ENCODE measurements at places on chromosomes 11 and 22.

- no peaks in the 10 kb centered on the region for H3K27me3 ChIP-seq
- H3K36me3 ChIP-seq: peaks cover 49% of the 10 kb centered on the region
- H3K4me1 ChIP-seq: no peaks in the 10 kb centered on the region
- no peak overlapping the region for H3K27ac ChIP-seq
- no peak for DNase-seq
Measured at GRCh38 chr22:29925402-29925801, 42.4 kb downstream of the MTMR3 start.

DNA sequence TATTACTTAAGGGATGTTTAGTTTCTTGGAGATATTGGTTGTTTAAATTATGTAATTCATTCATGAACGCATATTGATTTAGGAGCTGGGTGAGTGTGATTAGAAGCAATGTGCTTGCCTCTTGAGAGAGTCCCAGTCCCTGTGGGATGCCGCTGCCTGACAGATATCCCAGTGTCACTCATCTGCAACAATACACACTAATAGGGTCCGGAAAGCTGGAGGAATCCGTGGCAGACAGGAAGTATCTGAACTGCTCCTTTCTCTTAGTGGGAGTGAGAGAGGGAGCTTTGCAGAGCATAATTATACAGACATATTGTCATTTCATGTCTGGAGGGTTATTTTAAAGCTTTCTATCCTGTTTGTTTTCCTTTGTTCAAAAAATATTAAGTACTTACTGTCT is 17.4 kb downstream of the AMOTL1 start:
- H3K27me3 ChIP-seq: no peaks in the 10 kb centered on the region
- H3K36me3 ChIP-seq: peaks cover 22% of the 10 kb centered on the region
- no peak overlapping the region for H3K4me3 ChIP-seq
- peak overlapping the region; percentile 75 for H3K27ac ChIP-seq
- no peak for DNase-seq

DNA sequence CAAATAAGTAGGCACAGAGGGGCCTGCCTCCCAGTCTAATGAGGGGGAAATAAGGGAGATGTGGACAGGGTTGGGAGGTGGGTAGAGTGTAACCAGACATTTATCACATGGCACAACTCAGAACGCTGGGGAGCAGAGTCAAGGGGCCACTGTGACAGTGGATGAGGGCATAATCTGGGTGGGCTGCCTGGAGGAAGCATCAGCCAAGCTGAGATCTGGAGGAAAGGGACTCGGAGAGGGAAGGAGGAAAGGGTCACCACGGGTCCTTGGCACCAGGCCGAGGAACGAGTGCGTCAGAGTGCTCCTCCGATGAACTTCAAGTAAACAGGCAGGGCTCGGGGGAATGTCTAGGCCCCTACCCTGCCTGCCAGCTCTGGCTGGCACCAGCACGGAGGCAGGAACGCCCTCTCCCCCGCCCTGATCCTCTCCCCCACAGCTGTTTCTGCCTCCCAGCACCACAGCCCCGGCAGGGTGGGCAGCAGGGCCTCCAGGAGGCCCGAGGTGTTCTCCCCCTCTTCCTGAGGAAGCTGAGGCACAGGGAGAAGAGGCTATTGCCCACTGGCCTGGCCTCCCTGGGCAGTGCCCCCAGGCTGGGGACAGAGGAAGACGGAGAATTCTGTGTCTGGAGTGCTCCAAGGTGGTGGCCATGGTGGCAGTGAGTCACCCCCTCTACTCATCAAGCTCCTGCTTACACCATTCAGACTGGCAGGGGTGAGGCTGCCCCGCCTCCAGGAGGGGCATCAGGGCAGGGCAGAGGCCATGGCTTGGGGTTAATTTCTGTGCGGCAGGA is 4.2 kb downstream of the ALDH3B1 start:
- DNase-seq: no peak
- no peak overlapping the region for H3K27ac ChIP-seq
- no peak overlapping the region for H3K4me3 ChIP-seq
- no peaks in the 10 kb centered on the region for H3K27me3 ChIP-seq

DNA sequence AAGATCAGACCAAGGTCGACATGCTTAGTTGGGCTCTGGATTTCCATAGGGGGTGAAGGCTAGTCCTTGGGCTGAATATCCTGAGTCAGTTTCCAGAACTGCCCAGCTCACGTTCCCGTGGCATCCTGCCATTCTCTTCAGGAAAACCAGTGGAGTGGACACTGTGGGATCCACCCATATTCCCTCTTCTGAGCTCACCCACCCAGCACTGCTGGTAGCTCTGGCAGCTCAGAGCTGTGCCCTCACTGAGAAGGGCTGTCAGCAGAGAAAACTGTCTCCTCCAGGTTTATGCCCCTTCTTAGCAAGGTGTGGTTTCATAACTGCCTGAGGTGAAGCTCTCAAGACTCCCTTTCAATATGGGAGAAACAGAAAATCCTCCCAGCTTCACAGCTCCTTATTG is 111.7 kb downstream of the GGTLC2 start:
- H3K27me3 ChIP-seq: peaks cover 31% of the 10 kb centered on the region
- no peaks in the 10 kb centered on the region for H3K36me3 ChIP-seq
- no peaks in the 10 kb centered on the region for H3K4me1 ChIP-seq
- H3K27ac ChIP-seq: no peak overlapping the region
- DNase-seq: no peak

- H3K4me1 ChIP-seq: peaks cover 57% of the 10 kb centered on the region
- H3K36me3 ChIP-seq: no peaks in the 10 kb centered on the region
- H3K27ac ChIP-seq: no peak overlapping the region
- no peak overlapping the region for H3K4me3 ChIP-seq
- H3K27me3 ChIP-seq: peaks cover 40% of the 10 kb centered on the region
Measured at GRCh38 chr11:61592176-61592575, 11.3 kb upstream of the SYT7 start.

DNA sequence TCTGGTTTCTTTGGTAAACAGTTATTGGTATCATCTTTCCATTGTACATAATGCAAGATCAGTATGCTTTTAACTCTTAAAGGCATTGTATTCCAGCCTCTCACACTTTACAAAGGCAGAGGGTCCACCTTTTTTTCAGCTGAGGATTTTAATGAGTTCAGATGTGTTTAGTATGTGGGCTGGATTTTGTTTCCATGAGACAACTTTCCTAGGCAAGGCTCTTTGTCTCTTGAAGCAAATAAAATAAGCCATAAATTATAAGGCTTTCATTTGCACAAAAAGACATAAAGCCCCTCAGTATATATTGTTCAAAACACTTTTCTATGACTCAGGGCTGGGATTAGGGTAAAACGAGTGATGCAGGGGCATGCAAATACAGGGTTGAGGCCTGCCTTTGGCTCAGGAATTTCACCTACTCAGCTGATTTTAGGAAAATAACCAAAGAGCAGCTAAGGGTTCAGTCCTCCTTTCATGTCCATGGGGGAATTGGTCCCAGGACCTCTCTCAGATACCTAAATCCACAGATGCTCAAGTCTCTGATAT is 7.6 kb downstream of the MMP20 start:
- no peak for DNase-seq
- H3K36me3 ChIP-seq: no peaks in the 10 kb centered on the region
- no peak overlapping the region for H3K4me3 ChIP-seq

DNA sequence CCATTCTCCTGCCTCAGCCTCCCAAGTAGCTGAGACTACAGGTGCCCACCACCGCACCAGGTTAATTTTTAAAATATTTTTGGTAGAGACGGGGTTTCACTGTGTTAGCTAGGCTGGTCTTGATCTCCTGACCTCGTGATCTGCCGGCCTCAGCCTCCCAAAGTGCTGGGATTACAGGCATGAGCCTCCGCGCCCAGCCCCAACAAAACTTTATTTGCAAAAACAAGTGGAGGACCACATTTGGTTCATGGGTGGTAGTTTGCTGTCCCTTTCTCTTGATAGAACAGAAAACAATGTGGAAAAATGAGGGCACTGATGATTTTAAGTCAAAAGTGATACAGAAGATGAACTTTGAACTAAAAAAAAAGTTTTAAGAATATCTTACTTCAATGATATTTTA is 121.8 kb upstream of the SERPIND1 start:
- H3K4me3 ChIP-seq: no peak overlapping the region
- H3K36me3 ChIP-seq: no peaks in the 10 kb centered on the region
- no peaks in the 10 kb centered on the region for H3K4me1 ChIP-seq
- peaks cover 20% of the 10 kb centered on the region for H3K27me3 ChIP-seq
- no peak overlapping the region for H3K27ac ChIP-seq
- no peak for DNase-seq

GRCh38 chr22:17120281-17120680 is 879 bp downstream of the TMEM121B start:
- peak; percentile 95 for DNase-seq
- no peak overlapping the region for H3K27ac ChIP-seq
- peaks cover 44% of the 10 kb centered on the region for H3K27me3 ChIP-seq
- peaks cover 12% of the 10 kb centered on the region for H3K4me1 ChIP-seq

GRCh38 chr11:26618441-26618840 is 46.4 kb upstream of the MUC15 start:
- no peaks in the 10 kb centered on the region for H3K27me3 ChIP-seq
- no peaks in the 10 kb centered on the region for H3K36me3 ChIP-seq
- H3K27ac ChIP-seq: peak overlapping the region; percentile 4
- no peak for DNase-seq
- peaks cover 6% of the 10 kb centered on the region for H3K4me1 ChIP-seq

GRCh38 chr11:62487136-62487535 is 59.5 kb downstream of the AHNAK start:
- no peak overlapping the region for H3K4me3 ChIP-seq
- H3K36me3 ChIP-seq: no peaks in the 10 kb centered on the region
- H3K4me1 ChIP-seq: peaks cover 37% of the 10 kb centered on the region
- peak overlapping the region; percentile 58 for H3K27ac ChIP-seq
- peaks cover 3% of the 10 kb centered on the region for H3K27me3 ChIP-seq

- H3K36me3 ChIP-seq: peaks cover 57% of the 10 kb centered on the region
- no peak overlapping the region for H3K4me3 ChIP-seq
- H3K27me3 ChIP-seq: no peaks in the 10 kb centered on the region
- H3K4me1 ChIP-seq: peaks cover 21% of the 10 kb centered on the region
Measured at GRCh38 chr11:121063728-121064127, 37.3 kb upstream of the TECTA start.

DNA sequence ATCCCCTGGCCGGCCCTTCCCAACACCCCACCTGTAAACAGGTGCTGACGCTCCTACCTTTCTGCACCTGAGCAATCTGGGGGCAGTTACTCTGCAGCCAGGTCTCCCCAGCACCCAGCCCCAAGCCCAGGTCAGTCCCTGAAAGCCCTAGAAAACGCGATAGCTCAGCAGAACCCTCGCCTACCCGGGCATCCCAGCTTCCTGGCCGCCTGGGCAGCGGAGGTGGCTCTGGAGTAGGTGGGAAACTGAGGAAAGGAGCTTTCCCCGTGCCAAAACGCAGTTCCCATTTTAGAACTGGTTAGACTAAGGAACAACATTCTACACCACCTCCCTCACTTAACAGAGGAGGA is 445 bp downstream of the SYTL2 start:
- peaks cover 63% of the 10 kb centered on the region for H3K27me3 ChIP-seq
- H3K4me3 ChIP-seq: peak overlapping the region; percentile 81
- no peak overlapping the region for H3K27ac ChIP-seq
- DNase-seq: peak; percentile 7
- peaks cover 25% of the 10 kb centered on the region for H3K4me1 ChIP-seq
- H3K36me3 ChIP-seq: no peaks in the 10 kb centered on the region

GRCh38 chr11:103978616-103979595 is 57.5 kb upstream of the DDI1 start:
- no peaks in the 10 kb centered on the region for H3K27me3 ChIP-seq
- no peaks in the 10 kb centered on the region for H3K36me3 ChIP-seq
- H3K4me1 ChIP-seq: no peaks in the 10 kb centered on the region
- H3K4me3 ChIP-seq: no peak overlapping the region

- H3K4me1 ChIP-seq: no peaks in the 10 kb centered on the region
- H3K36me3 ChIP-seq: no peaks in the 10 kb centered on the region
- DNase-seq: no peak
- peak overlapping the region; percentile 34 for H3K27ac ChIP-seq
- H3K4me3 ChIP-seq: no peak overlapping the region
Measured at GRCh38 chr11:56885177-56885576, 103.5 kb upstream of the OR5AK2 start.

DNA sequence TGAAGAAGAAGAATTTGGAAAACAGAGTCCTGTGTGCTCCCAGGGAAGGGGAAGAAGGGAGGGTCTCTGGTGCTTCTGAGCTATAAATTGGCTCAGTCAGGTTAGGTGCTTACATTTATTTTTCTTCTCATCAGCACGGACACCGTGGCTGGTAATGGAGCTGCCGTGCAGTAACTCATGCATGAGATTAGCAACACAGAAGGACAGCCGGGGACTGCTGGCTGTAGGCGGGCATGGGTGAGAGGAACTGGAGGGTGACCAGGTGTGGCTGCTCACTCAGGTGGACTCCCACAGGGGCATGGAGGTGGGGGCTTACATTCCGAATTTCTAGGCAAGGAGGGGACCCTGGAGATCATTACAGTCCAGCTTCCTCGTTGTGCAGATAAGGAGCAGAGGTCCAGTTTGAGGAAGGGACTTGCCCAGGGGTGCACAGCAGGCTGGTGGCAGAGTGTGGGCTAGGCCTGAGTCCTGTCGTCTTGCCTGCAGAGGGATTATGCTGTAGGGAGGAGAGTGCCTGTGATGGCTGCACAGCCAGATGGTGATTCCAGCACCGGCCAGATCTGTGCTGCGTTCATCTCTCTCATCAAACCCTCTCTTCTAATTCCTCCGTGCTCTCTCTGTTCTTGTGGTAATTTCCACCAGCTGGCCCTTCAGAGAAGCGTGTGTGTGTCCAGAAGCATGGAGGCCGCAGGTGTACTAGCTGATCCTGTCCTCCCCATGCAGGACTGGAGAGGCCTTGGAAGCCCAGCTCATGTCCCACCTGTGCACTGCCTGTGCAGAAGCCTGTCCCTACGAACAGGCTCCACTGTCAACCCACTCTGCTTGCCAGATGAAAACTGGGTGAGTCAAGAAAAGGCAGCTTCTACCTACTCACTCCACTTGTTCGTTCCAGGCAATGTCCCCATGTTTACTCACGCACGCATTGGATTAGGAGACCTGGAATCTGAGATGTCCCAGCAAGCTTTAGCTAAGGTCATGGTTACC is 78.9 kb downstream of the NTM start:
- no peak overlapping the region for H3K27ac ChIP-seq
- H3K4me3 ChIP-seq: no peak overlapping the region
- H3K4me1 ChIP-seq: peaks cover 34% of the 10 kb centered on the region
- peak; percentile 29 for DNase-seq

GRCh38 chr22:29454276-29454675 is 15.9 kb downstream of the RFPL1 start:
- H3K4me1 ChIP-seq: peaks cover 36% of the 10 kb centered on the region
- H3K27me3 ChIP-seq: peaks cover 8% of the 10 kb centered on the region
- no peak overlapping the region for H3K4me3 ChIP-seq
- no peaks in the 10 kb centered on the region for H3K36me3 ChIP-seq

DNA sequence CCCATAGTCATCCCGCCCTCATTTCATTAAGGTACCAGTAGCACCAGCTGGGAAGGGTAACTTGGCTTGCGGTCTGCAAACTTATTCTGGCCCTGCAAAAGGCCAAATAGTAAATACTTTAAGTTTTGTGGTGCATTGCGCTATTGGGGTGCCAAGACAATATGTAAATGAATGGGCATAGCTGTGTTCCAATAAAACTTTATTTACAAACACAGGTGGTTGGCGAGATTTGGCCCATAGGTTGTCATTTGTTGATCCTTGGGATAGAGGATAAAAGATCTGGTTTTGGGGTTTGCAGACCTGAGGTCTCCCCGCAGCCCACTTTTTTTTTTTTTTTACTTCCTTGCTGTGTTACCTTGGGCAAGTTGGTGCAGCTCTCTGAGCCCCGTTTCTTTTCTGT is 127.4 kb downstream of the MIAT start:
- DNase-seq: no peak
- peaks cover 16% of the 10 kb centered on the region for H3K36me3 ChIP-seq
- H3K27me3 ChIP-seq: peaks cover 17% of the 10 kb centered on the region
- no peak overlapping the region for H3K4me3 ChIP-seq

GRCh38 chr11:46338988-46339666 is 8.1 kb upstream of the DGKZ start:
- DNase-seq: peak; percentile 50
- no peaks in the 10 kb centered on the region for H3K36me3 ChIP-seq
- H3K27me3 ChIP-seq: peaks cover 31% of the 10 kb centered on the region
- peaks cover 79% of the 10 kb centered on the region for H3K4me1 ChIP-seq
